Putamen (tissue), 1 donor: ENCODE measurements at places on chromosomes 1 and 21.

DNA sequence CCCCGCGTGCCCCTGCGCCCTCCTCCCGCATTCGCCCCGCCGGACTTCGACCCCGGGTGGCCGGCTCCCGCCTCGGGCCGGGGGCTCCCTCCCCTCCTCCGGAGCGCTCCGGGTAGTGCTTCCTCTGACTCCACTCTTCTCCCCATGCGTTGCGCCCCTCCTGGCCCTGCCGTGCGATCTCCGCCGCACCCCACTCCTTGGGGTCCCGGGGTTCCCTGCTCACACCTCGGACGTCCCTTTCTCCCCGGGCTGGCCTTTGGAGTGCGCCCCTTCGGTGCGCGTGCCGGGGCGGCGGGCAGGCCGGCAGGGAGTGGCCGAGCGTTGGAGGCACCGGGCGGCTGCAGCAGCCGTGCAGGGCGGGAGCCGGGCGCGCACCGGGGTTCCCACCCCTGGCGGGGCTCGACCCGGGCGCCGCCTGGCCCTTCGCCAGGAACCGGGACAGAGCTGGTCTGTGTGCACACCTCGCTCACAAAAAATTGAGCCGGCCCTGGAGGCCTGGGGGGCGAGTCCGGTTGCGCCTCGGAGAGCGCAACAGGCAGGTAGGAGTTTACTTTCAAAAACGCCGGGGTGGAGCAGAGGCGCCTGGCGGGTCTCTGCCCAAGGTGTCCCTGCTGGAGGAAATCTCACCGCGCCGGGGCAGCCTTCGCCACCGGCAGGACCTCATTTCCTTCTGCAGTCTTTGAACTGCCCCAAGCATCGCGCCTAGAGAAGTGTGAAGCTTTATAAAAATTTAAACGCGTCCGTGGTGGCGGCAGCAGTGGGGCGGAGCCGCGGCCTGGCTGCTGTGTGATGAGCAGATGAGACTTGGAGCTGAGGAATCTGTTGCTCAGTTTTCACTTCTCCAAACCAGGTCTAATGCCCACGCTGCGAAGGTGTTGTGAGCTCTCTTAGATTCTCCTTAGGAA is 650 bp downstream of the VANGL1 start:
- no peak for DNase-seq

DNA sequence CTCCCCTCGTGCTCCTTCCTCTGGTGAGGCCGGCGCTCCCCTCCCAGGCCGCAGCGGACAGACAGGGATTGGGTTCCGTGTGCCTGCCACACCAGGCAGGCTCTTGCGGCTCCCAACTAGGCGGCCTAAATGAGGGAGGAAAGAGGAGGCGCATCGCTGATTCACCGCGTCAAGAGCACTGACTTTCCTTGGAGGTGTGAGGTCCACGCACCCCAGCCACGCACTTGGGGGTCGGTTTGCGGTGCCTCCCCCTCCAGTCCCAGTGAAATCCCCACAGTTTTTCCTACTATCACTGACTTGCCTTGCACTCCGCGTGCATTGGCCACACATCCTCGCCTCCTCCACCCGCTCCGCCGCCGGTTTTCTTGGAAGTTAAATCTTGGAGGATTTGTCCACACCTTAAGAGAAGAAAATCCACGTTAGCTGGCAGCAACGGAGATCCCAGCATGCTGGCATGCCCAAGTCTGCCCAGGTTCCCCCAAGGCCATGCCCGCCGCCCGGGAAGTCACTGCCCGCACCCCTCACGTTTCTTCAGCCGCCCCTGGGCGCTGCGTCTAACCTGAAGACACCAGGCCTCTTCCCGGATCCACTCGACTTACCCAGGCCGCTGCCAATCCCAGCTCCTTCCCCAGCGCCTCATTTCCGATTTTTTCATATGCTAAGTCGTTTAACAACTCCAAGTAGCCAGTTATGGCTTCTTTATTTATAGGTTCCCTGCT is 1.1 kb upstream of the FOXD3 start:
- DNase-seq: no peak

DNA sequence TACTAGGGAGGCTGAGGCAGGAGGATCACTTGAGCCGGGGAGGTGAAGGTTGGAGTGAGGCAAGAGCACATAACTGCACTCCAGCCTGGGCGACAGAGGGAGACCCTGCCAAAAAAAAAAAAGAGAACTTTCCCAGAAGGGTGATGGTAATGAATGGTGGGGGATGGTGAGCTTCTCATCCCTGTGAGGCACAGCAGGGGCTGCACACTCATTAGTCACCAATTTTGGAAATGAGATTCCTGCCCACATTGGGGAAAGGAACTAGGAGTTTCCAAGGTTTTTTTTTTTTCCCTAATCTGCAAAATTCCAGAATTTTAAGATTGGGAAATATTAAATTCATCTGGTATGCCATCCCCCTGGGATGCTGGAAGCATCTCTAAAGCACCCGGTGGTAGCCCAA is 50.2 kb upstream of the SSBP3 start:
- no peak for DNase-seq

- DNase-seq: peak; percentile 51
These were observed 20.3 kb upstream of the SLC5A9 start for GRCh38 chr1:48202030-48202752.

- DNase-seq: no peak
These were observed 33.3 kb downstream of the ZP4 start for GRCh38 chr1:237857455-237857854.

DNA sequence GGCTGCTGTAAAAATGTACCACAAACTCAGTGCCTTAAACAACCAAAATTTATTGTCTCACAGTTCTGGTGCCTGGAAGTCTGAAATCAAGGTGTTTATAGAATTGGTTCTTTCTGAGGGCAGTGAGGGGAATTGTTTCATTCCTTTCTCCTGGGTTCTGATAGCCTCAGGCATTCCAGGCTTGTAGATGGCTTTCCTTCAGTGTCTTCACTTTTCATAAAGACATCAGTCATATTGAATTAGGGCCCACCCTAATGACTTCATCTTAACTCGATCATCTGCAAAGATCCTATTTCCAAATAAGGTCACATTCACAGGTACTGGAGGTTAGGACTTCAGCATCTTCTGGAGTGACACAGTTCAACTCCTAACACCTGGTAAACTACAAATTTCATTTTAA is 15.0 kb downstream of the CDKN2C start:
- DNase-seq: no peak

DNA sequence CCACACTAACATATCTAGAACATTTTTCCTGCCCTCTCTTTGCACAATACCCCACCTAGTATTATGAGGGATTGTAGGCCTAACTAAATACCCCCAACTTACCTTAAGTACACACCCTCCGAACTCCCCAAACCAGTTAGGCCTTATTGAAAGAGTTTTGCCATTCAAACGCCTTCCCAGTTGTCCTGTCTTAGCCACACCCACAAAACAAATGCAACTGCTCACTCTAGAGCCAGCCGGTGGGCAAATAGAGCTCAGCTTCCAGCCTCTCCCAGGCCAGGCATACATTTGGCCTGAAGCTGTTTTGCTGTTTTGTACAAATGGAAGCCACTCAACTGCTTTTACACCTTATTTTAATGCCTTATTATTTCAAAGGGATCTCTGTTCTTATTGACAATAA is 224.2 kb upstream of the RUNX1 start:
- DNase-seq: no peak

GRCh38 chr1:1200876-1201810 is 5.2 kb downstream of the TNFRSF18 start:
- DNase-seq: peak; percentile 39

DNA sequence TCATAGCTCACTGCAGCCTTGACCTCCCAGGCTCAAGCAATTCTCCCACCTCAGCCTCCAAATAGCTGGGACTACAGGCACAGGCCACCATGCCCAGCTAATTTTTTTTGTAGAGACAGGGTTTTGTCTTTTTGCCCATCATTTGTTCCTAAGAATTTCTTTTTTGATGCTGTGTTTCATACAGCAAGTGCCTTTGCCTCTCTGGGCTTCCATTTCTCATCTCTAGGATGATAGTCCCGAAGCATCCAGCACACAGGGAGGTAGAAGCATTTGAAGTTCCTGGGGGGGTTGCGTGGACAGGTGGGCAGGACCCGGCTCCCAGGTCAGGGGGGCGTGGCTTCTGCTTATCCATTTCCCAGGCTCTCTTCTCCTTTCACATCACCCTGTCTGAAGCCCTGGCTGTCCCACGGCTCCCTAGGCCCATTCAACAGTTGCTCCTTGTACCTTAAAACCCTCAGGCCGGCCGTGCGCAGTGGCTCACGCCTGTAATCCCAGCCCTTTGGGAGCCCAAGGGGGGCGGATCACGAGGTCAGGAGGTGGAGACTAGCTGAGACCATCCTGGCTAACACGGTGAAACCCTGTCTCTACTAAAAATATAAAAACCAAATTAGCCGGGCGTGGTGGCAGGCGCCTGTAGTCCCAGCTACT is 3.4 kb downstream of the ATP13A2 start:
- DNase-seq: no peak

DNA sequence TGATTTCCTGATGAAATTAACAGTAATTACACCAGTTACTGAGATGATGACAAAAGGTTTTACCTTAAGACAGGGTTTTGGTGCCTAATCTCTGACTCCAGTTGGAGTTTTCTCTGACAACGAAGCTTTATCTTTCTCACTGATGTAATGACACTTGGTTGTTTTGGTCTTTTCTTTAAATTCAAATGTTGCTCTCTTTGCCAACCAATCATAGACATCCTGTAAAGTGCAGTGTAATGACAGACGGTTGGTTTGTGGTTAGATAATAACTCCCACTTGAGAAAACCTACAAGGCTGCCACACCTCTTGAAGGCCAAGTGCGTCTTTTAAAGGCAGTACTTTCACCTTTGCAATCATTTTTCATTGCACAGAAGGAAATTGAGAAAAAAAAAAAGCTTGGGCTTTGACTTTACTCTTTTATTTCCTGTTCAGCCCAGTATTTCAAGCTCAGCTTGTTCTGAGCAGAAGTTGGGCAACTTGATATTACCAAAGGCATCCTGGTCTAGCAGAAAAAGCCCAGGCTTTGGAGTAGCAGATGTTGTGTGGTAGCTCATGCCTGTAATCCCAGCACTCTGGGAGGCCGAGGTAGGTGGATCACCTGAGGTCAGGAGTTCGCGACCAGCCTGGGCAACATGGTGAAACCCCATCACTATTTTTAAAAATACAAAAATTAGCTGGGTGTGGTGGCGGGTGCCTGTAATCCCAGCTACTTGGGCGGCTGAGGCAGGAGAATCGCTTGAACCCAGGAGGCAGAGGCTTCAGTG is 14.9 kb downstream of the PDIK1L start:
- DNase-seq: no peak

- no peak for DNase-seq
These were observed 68.9 kb upstream of the DMRTA2 start for GRCh38 chr1:50492142-50492541.

DNA sequence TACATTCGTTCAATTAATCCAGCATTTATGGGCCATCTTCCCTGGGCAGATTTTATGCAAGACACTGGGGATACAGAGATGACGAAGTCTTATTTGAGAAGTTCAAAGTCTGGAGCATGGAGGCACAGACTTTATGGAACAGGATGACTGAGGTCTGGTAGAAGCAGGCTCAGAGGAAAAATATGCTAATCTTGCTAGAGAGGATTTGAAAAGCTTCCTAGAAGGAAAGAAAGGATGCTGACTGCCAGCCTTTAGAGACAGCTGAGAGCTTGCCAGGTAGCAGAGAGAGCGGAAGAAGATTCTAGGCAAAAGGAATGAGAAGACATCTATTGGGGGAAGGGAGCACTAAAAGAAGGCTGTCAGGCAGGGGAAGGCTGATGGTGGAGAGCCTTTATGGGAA is 75.5 kb upstream of the ATP5PO start:
- DNase-seq: no peak

- DNase-seq: no peak
These were observed 1.6 kb downstream of the NEGR1 start for GRCh38 chr1:72280711-72281110.

- DNase-seq: no peak
These were observed 94.2 kb downstream of the DISC1 start for GRCh38 chr1:231720652-231721325.

GRCh38 chr1:209428241-209428921 is 155.1 kb upstream of the CAMK1G start:
- DNase-seq: no peak

DNA sequence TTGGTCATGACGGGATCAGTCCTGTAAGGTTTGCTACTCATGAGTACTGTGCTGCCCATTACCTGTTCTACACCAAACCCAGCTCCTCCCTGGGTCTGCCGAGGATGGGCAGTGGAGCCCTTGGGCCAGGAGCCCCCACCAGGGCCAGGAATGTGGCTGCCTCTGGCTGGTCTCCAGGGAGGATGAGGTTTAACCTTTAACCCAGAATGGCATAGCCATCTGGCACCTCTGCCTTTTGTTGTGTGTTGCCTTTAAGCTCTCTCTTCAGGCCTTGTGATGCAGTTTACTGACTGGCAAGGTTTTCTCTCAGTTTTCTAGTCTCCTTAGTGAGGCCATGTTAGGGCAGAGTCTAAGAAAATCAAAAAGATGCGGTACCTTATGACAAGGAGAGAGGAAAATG is 38.6 kb downstream of the SIPA1L2 start:
- DNase-seq: no peak

- DNase-seq: no peak
These were observed 162.6 kb downstream of the GABPA start for GRCh38 chr21:25897383-25897782.

DNA sequence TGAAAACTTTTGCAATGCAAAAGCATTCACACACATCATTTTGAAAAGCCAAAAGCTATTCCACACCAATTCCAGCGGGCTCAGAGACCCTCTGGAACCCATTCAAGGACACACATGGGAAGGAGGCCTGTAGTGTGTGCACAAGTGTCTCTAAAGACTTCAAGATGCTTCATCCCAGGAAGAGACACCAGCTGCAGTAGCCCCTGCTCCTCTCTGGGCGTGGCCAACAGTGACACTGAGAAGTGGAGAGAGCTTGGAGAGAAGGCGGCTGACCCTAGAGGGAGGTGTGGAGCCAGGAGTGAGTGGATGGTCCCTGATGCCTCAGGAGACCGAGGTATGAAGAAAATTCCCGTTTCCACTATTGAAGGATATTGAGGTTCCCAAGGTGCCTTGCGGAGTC is 14.9 kb upstream of the TNNI1 start:
- no peak for DNase-seq

DNA sequence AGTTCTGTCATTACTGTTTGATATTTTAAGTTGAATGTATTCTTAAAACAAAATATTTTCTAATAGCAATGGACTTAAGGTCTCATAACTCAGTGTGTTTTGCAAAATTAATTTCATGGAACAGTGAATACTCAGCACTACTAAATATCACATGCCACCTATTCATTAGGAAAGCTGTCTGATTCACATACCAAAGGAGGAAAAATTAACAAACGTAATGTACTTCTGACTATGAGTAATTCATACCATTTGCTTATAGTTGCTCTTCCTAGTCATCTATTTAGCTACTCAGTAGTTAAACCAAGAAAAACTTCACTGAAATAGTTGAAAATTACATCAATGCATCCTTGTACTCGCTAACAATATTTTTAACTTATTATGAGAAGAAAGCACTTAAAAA is 35.2 kb downstream of the TP53BP2 start:
- no peak for DNase-seq

DNA sequence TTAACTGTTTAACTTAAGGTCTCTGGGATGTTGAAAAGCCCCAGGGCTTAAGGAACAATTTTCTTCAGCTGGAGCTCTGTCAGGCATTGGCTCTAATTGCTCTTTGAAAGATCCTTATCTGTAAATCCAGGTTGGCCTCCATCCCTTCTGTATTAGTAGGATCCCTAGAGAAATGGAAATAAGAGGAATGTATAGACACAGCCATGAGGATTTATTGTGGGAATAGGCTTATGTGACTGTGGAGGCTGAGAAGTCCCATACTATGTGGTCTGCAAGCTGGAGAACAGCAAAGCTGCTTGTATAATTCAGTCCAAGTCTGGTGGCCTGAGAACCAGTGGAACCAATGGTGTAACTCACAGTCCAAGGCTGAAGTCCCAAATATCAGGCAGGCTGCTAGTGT is 47.6 kb upstream of the VAV3 start:
- no peak for DNase-seq

GRCh38 chr1:18104546-18105100 is 3.0 kb upstream of the IGSF21 start:
- DNase-seq: no peak
